ENCODE measurements at places on chromosomes 7 and 10.
A peak's percentile ranks its signal among the peaks of the same experiment; 100 is the strongest.

DNA sequence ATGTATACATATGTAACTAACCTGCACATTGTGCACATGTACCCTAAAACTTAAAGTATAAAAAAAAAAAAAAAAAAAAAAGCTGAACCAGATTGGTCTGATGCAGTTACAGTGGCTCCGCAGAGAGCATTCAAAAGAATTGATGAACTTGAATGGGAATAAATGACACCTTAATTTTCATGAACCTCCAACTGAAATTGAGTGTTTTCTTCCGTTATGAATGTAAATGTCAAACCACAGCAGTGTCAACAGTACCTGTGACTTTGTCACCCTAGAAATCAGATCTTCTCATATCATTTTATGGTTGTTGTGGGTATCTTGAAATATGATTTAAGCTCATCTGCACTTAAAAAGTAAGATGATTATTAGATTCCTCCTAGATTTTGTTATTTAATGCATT is 32.7 kb upstream of the SRGN start:
- no peak for DNase-seq

DNA sequence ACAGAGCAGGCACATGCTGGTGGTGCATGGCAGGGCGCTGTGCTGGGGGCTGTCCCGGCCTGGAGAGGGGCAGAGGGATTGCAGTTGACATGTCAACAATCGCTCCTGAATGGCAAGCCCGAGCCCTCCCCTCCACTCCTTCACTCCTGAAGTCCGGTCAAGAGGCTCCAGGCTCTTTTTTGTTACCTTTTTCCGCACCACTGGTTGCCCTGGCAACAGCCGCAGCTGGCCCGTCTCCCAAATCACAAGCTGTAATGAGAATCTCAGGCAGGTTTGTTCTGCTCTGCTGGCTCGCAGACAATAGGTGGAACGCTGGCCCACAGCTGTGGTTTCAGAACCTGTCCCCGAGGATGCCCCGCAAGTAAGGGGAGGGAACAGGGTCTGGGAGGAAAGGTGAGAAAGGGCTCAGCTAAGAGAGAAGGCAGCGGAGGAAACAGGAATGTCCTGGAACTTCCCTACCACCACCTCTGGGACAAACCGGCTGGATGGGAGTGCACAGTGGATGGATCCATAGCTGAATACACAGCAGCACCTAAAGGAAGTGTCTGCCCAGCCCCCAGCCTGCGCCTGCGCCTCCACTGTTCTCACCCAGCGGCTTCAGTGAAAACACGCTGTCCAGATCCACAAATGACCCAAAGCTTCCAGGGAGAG is 58.9 kb downstream of the CALML3 start:
- peak; percentile 91 for DNase-seq

DNA sequence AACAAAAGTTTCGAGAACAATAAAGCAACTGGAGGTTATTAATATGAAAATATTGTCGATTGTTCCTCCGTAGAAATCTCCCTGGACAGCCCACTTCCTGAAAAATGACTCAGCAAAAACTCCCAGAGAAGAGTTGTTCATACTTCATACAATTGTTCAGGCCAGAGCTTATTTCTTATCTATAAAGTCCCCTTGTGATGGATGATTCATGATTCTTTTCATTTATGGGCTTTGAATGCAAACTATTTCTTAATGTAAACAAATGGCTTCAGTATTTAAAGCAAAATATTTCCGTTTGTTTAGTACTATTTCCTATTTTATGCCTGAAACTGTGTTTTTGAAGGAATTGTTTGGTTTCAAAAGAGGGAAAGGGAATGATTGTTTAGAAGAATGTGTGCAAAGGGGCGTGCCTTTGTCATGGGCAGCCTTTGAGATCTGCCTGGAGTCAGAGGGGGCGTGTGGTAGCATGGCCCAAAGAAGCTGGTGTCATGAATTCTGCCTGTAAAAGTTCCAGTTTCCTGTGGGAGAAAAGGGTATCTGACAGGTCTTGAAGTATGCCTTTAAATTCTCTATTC is 26.2 kb upstream of the EXOC6 start:
- no peak for DNase-seq

DNA sequence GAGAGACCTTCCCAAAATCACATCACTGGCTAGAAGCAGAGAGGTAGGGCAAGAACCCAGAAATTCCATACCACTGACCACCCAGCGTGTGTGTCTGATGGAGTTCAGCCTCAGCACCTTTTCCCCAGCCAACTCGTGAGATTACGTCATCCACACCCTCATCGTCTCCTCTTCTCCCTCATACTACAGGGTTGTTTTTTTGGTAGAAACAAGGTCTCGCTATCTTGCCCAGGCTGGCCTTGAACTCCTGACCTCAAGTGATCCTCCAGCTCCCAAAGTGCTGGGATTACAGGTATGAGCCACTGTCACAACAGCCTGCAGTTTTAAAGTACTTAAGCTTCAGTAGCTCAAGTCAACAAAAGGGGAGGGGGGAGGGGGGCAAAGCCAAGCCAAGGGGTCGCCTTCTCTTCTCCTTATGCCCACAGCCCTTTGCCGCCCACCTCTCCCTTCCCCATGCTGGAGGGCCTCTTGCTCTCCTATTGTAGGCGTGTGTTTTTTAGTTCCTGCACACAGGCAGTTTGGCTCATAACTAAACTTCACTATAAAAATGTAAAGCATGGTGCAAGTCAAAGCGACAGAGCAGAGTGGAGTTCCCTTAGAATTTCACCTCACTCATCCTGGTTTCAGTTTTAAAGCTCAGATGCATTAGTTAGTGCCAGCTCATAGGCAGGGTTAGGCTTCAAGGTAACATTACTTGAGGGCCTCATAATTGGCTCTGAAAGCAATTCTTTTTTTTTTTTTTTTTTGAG is 5.2 kb upstream of the PRDX3 start:
- DNase-seq = no peak

DNA sequence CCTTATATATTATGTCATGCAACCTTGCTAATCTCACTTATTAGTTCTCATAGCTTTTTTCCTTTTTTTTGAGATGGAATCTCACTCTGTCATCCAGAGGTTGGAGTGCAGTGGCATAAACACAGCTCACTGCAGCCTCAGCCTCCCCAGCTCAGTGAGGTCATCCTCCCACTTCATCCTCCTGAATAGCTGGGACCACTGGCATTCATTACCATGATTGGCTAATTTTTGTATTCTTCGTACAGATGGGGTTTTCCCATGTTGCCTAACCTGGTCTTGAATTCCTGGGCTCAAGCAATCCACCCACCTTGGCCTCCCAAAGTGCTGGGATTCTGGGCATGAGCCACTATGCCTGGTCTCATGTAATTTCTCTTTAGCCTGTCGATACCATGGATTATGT is 89.1 kb upstream of the TRIM24 start:
- DNase-seq = no peak

GRCh38 chr7:32043688-32044087 is 26.5 kb downstream of the PDE1C start:
- no peak for DNase-seq

GRCh38 chr7:88761779-88762178 is 2.3 kb downstream of the ZNF804B start:
- DNase-seq = no peak

- DNase-seq = no peak
These were observed 239.7 kb upstream of the INHBA start for GRCh38 chr7:41942468-41943093.

DNA sequence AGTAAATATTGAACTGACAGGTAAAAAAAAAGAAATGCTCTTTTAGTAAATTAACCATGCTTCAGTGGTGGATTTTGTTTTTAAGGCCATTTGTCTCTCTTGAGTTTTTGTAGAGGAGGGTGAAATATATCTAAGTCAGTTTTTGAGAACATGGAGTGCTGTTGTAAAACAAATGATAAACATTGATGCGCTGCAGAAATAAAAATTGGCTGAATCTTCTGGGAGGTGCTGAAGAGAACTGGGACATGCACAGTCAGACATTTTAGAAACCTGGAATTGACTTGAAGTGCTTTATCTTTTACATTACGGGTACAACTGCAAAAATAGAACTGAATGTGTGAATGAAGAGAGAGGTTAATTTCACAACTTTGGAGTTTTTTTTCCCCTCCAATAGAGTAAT is 203.0 kb upstream of the HDAC9 start:
- DNase-seq = no peak

DNA sequence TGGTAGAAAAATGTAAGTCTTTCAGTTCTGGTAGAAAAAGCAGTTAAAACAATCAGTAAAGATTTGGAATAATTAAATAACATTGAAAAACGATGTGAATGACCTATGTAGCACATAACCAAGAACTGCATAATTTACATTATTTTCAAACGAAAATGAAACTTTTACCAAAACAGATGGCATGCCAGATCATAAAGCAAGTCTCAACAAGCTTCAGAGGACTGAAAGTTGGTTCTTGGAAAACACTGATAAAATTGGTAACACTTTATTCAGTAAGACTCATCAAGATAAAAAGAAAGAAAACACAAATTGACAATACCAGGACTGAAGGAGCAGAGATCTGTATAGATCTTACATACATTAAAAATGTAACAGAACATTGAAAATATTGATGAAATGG is 92.8 kb downstream of the VIPR2 start:
- DNase-seq = no peak

DNA sequence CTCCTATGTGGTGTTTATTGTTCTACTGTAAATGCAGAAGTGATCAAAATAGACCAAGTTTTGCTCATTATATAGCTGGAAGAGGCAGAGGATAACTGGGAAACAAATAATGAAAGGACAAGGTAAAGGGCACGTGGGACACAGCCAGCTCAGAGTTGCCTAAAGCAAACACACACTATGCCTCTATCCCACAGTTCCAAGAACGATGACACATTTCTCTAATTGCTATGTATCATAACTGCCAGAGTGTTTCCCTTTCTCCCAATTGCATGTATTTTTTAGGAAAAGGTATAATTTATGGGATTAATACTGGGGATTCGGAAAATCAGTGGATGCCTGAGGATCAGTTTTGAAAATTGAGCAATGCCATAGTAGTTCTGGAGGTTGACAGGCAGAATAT is 49.0 kb downstream of the CCDC71L start:
- no peak for DNase-seq

DNA sequence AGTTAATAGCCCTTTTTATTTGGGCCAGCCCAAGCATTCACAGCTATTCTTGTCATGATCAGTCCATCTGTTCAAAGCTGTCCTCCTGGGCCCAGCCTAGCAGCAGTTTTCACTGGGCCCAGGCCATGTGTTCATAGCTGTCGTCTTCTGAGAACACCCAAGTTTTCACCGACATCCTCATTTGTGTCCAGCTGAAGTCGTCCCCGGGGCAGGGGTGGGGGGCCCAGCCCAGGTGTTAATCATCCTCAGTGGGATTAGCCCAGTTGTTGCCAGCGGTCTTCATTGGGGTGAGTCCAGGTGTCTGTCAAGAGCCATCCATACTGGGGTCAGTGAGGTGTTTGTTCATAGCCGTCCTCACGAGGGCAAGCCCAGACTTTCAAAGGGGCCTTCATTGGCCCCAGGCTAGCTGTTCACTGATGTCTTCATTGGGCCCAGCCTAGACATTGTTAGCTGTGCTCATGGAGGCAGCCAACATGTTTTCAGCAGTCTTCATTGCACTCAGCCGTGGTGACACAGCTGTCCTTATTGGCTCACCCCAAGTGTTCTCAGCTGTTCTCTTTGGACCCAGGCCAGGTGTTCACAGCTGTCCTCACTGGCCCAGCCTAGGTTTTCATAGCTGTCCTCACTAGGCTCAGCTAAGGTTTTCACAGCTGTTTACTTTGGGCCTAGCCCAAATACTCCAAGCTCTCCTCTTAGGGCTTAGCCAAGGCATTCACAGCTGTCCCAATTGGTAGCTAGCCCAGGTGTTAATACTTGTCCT is 10.0 kb downstream of the FRG2B start:
- no peak for DNase-seq

- DNase-seq = no peak
These were observed 715.9 kb downstream of the AUTS2 start for GRCh38 chr7:70314221-70314620.

GRCh38 chr7:100384628-100385294 is 11.5 kb downstream of the PILRA start:
- no peak for DNase-seq

DNA sequence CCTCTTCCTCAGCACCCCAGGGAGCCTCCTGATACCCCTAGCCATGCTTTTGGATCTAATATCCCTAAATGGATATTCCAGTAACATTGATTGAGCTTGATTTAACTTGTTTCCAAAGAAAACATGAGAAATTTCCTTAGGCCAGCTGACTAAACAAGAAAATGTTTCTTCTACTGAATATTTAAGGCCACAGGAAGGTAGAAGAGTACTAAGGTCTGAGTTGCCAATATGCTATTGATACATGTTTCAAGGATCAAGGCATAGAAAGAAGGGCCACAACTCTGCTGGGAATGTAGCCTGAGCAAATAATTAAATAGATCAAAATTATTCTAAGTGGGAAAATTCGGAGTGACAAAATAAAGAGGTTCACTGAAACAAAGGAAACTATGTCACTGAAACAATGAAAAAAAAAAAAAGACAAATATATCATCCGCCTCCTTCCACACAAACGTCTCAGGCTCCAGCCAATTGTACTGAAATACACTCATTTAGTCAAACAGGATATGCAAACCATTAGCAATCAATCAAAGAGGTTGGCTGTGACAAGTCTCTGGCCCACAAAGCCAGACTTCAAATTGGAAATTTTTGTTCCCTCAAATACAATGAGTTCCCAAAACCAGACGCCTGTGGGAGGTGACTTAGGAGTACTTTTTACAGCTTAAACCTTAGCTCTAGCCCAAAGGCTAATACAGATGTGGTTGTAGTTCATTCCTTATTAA is 396.2 kb downstream of the HTR7 start:
- no peak for DNase-seq

DNA sequence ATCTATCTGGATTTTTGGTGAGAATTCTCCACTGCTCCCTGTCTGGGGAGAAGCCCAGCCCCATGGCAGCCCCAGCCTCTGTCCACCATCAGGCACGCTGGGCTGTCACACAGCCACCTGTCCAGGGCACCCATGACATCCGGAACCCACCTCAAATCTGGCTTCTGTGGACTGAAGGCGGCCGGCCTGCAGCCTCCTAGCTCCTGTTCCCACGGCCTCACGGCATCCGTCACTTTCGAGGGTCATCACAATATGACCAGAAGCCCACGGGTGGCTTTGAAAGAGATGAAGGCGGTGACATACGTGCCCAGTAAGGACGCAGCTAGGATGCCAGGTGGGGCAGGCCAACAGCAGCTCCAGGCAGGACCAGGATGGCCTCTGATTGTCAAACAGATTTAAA is 140.9 kb downstream of the PTPRN2 start:
- DNase-seq = no peak

GRCh38 chr7:29607889-29608288 is 44.3 kb downstream of the PRR15 start:
- DNase-seq = no peak

DNA sequence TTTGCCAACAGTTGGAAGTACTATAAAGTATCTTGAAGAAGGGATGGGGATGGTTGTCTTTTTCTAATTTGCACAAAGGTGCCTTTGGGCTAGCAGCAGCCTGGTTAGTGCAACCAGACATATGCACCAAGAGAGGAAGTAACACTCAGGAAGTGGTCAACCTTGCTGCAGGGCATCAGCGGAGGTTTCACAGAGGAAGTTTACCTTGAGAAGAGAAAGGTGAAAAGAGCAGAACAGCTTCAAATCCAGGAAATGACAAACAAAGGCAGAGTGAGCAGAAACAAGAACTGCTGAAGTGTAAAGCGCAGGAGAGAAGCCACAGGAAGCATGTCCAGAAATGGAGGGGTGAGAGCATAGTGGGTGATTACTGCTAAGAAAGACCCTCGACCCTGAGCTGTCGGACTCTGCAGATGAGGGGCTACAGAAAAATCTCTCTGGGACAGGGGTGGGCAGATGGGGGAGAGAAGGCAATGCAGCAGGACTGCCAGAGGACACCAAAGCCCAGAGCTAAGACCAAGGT is 66.9 kb downstream of the STK17A start:
- DNase-seq = no peak

GRCh38 chr10:17162828-17163227 is 33.2 kb upstream of the CUBN start:
- no peak for DNase-seq
